ENCODE measurements at places on chromosomes 7 and 10. TPM values are rescaled to one million over a fixed set of nuclear protein-coding genes. Genes with fewer than 3 reads are reported as not detected.

MSMB gene
- not detected for polyA plus RNA-seq

GRCh38 chr10:131242007-131242406 lies 69.5 kb downstream of the TCERG1L start:
- H3K36me3 ChIP-seq = no peaks in the 10 kb centered on the region
- DNase-seq = no peak
- H3K27ac ChIP-seq = no peak overlapping the region
- no peak overlapping the region for H3K4me3 ChIP-seq
- H3K4me1 ChIP-seq = no peaks in the 10 kb centered on the region
- H3K27me3 ChIP-seq = peaks cover 26% of the 10 kb centered on the region

DNA sequence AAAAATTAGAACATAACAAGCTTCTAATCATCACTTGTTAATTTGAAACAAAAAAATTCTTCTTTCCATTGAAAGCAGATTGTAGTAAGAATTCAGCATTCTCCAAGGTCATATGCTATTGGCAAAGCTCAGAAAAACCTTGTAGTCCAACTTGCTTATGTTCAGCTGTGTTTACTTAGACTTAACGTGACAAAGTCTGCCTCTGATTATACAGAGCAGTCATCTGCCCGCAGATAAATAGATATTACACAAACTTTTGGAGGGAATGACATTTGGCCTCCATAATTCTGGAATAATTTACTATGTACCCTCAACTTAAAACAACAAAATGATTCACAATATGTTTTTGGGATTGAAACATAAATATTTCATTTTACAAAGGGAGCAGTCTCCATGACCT lies 45.8 kb downstream of the MKX start:
- H3K27me3 ChIP-seq = peaks cover 13% of the 10 kb centered on the region
- H3K36me3 ChIP-seq = no peaks in the 10 kb centered on the region
- H3K4me3 ChIP-seq = no peak overlapping the region
- no peak for DNase-seq
- H3K4me1 ChIP-seq = no peaks in the 10 kb centered on the region
- H3K27ac ChIP-seq = no peak overlapping the region

DNA sequence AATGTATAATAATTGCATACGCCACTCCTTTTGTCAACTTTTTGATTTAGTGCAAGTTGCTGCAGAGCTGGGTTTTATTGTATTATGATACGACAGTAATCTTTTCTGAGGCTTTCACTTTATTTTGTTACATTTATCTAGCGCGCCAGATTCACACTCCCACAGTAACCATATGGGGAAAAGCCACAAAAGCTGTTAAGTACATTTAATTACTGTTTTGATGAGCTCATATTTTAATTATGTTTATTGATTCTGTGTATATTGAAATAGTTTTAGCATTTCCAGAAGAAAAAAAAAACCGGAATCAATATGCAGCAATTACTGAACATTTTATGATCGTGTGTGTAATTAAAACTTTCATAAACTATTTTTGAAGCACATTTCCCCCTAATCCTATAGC lies 118.5 kb downstream of the RAB11FIP2 start:
- H3K27me3 ChIP-seq = peaks cover 2% of the 10 kb centered on the region
- no peak overlapping the region for H3K4me3 ChIP-seq
- H3K27ac ChIP-seq = no peak overlapping the region
- DNase-seq = no peak
- no peaks in the 10 kb centered on the region for H3K36me3 ChIP-seq

GRCh38 chr7:101591504-101591903 lies 37.6 kb downstream of the MYL10 start:
- H3K4me1 ChIP-seq = no peaks in the 10 kb centered on the region
- H3K27ac ChIP-seq = no peak overlapping the region
- no peaks in the 10 kb centered on the region for H3K36me3 ChIP-seq
- no peaks in the 10 kb centered on the region for H3K27me3 ChIP-seq

- no peaks in the 10 kb centered on the region for H3K4me1 ChIP-seq
- no peaks in the 10 kb centered on the region for H3K36me3 ChIP-seq
- no peak overlapping the region for H3K27ac ChIP-seq
- H3K4me3 ChIP-seq = no peak overlapping the region
Measured at GRCh38 chr10:59381687-59382086, 19.3 kb upstream of the FAM13C start.

All from naive thymus-derived CD8-positive, alpha-beta T cell (primary cell).